ENCODE measurements at places on chromosomes 5 and 9.

GRCh38 chr9:93235300-93235960, 51.5 kb downstream of the WNK2 start:
- no peak for DNase-seq

DNA sequence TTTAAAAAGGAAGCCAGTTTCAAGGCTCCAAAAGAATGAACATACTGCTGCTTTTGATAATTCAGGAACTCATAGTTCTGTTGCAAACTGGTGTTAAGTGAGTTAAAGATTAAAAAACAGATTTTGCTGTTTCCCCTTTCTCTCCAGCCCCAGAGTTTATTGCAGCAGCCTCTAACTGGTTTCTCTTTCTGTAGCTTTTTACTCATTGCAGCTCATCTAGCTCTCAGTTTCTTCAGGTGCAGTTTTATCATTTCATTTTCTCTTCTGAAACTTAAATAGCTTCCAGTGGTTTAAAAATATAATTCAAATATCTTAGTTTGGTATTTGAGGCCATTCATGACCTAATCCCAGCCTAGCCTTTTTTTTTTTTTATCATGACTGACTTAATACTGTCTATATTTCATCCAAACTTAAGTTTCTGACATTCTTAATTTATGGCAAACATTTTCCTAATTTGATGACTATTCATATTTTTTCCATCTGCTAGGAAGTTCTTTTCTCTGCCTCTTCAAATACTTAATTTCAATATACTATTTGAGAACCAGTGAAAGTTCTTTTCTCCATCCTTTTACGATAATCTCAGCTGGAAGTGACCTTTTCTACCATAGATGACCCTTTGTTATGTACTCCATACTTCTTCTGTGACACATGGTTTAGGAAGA, 252.7 kb upstream of the GRIA1 start:
- no peak for DNase-seq

DNA sequence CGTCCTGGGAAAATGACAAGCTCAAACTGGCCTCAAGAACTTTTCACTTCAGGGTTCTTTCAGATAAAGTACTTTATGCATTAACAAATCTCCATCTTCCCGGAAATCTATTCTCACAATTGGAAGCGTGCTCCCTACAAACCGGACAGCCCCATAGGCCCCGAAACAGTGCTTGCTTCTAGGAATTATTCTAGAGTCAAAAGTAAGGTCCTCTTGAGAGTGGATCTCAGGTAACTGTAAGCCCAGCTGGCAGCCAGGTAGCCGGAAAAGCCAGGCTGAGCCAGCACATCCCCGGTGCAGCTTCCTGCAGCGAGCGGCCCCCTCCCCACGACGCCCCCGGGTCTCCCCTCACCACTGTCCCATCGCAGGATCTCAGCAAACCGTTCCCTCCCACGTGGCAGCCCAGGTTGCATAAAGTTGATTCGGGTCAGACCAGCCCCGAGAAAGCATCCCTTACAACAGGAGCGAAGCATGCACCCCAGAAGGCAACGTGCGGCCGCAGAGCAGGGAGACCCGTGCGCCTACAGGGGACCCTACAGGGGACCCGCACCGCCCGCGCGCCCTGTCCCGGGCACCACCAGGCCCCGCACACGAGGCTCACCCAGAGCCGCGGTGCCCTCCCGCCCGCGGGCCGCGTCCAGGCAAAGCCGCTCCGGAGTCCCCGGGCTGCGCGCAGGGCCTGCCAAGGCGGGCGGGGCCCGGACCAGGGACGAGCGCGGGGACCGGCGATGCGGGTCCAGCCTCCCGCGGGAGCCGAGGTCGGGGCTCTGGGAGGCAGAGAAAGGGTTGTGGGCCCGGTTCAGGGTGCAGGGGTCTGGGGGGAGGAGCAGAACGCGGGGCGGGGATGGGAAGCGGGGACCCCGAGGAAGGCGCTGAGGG, 920 bp downstream of the LPCAT1 start:
- DNase-seq, result no peak

- DNase-seq, result no peak
Observed at GRCh38 chr9:31210978-31211570, 1173.4 kb upstream of the ACO1 start.
